ENCODE measurements at places on chromosomes 2 and 18. TPM values are rescaled to one million over a fixed set of nuclear protein-coding genes. Genes with fewer than 3 reads are reported as not detected.

The PROKR1 gene
- polyA plus RNA-seq: 0.76 TPM

The CABYR gene
- polyA plus RNA-seq: not detected

The SERPINB10 gene
- polyA plus RNA-seq: not detected

The IL1B gene
- 7.8 TPM for polyA plus RNA-seq

The TLX2 gene
- polyA plus RNA-seq: 0.43 TPM

The STPG4 gene
- 0.26 TPM for polyA plus RNA-seq

The CYP26B1 gene
- 11.4 TPM for polyA plus RNA-seq

DNA sequence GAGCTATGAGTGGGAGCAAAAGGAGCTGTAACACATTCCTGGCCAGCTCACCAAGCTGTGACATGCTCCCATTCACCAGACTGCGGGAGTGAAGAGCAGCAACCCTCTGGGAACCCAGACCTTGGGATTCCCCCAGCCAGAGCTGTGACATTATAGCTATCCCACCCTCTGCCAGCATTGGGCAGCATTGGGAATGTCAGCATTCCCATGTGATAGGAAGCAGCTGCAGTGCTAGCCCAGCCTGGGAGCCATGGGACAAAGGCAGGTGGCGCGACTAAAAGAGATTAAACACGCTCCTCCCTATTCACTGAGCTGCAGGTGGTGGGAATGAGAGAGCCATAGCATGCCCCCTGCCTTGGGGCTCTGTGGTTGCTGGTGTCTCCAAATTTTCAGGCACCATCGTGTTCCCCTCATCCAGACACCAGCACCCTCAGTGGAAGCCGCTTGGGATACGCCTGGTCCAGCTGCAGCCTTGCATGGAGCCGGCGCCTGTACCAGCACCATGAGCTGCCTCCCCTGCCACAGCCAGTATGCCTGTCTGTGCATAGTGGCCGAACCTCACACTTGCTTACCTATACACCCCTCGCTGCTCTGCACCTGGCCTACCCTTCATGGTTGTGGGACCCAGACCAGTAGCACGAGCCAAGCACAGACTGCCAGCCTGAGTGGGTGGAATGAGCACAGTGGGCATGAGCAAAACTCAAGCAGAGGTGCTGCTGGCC is 695.6 kb upstream of the GCFC2 start:
- no peak for DNase-seq

GRCh38 chr2:61575447-61575859 is 37.3 kb upstream of the XPO1 start:
- no peak for DNase-seq

DNA sequence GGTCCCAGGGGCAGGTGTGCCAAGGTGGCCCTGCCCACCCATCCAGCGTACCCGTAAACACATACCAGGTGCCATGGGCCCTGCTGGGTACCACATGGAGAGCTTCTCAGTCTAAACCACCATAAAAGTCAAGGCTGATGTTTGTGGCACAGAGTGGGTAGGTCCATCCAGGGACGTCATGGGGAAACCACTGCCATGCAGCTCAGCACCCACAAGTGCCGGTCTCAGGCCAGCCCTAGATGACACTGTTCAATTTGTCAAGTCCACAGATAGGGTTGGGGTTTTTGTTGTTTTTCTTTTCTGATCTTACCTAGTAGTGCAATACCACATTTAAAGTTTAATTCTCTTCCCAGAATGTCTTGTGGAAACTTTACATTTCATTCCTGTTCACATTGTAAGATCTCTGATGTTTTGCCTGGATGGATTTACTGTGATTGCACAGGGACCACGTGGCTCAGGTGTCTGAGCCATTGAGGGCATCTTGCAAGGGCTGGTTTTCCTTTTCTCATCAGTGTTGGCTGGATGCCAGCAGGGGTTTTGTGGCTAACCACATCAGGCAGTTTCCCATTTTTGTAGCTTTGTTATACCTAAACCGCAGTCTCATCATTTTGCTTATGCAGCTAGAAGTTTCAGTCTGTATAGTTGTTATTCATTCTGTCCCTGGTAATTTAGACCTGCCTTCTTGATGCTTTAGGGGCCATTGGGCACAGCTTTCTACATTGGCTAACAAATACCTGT is 64.7 kb downstream of the STK25 start:
- DNase-seq: no peak

- no peak for DNase-seq
Measured at GRCh38 chr2:238085899-238086298, 14.2 kb upstream of the ESPNL start.

GRCh38 chr2:49404108-49404507 is 249.8 kb upstream of the FSHR start:
- peak; percentile 3 for DNase-seq

- DNase-seq: no peak
Measured at GRCh38 chr18:53534203-53534602, 690.3 kb downstream of the MBD2 start.

DNA sequence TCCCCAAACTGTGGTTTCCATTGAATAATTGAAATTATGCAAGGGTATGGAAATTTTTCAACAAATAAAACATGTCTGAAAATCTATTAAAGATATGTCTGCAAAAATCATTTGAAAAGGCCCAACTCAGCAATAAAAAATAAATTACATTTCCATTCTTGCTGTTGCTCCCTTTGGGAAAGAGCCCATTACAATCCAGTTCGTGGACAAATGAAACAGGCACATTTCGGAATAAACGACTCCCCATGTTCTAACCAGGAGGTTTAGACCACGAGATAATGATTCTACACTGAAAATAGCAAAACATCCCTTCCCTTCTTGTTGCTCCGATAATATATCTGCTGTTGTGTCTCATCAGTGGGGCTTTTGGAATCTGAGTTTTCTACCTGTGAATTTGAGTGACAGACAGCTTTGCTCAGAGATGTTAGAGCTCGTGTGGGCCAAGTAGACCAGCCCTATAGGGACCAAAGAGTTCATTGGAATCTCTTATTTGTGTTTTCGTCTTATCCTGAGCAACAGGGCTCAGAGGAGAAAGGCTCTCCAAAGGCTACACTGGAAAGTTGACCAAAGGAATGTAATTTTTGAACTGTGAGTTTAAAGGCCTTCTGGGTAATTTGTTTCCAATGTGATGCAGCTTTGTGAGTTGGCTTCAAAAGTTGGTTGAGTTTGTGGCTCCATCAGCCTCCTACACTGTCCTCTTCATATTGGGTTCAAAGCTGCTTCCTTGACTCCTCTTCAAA is 119.5 kb downstream of the ACTR3 start:
- DNase-seq: peak; percentile 52

GRCh38 chr2:230913406-230914143 is 11.5 kb downstream of the GPR55 start:
- peak; percentile 26 for DNase-seq

DNA sequence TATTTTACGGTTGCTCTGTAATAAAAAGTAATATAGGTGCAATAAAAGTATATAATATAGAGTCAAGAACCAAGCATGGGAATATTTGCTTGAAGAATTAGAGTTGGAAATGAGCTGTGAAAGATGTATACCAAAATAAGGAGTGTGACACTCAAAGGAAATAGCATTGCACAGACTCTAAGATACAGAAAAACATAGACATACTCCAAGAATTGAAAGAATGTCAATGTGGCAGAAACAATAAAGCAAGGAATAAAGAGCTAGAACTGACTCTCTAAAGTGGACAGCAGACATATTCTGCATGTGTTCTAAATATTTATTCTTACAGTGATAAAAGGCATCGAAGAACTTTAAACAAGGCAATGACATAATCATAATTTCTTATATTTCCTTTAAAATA is 561.1 kb upstream of the SETBP1 start:
- DNase-seq: no peak

DNA sequence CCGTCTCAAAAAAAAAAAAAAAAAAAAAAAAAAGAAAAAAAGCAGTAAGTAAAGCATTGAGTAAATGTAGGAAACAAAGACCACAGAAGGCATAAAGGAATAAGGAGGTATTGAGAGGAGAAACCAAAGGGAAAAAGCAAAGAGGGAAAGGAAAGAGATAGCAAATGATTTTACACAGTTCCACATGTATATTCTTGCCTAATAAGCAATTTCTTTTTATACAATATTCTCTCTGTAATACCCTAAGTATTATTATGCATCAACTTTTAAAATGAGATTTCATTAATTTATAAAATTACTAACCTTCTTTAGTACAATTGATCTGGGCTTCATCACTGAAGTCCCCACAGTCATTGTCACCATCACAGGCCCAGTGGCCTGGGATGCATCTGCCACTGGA is 1180.9 kb downstream of the LRP1B start:
- DNase-seq: no peak

All from muscle of arm (tissue), 14 donors.